ENCODE measurements at places on chromosomes 2 and 18.

DNA sequence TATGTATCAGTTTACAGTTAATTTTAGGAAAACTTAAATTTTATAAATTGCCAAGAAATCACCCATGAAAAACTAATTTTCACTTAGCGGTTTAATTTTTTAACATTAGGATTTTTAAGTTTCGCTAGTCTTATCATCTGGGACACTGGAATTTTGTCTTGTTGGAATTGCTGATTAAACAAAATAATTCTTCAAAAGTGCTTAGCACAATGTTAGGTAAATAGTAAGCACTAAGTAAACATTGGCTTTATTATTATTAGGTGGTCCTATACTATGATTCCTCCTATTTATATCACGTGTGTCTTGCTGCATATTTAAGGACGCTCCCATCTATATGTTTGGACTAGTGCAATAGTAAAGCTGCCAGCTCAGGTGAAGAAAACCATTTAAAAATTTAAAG, 54.6 kb upstream of the MAP4K3 start:
- no peak for DNase-seq

- no peak for DNase-seq
Measured at GRCh38 chr2:32228181-32228580, 36.5 kb downstream of the NLRC4 start.

- DNase-seq, result no peak
Measured at GRCh38 chr18:62017618-62018017, 124.8 kb upstream of the RNF152 start.

DNA sequence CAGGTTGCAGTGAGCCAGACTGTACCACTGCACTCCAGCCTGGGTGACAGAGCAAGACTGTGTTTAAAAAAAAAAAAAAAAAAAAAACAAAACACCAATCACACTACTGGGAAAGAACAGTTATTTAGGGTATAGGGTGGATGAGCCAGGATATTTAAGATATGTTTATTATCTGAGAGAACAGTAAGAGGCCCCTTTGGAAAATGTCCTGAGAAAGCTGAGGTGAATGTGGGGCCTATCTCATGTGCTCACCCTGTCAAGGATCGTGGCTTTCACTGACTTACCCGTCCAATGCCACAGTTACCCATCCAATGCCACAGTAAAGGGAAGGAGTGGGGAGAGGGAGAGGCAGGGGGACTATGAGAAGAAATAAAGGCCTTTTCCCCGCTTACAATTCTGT, 19.9 kb upstream of the ENOSF1 start:
- DNase-seq, result no peak

- no peak for DNase-seq
Measured at GRCh38 chr2:203240491-203240890, 1.7 kb downstream of the CYP20A1 start.

GRCh38 chr2:85390941-85391669, 19.1 kb downstream of the CAPG start:
- DNase-seq, result peak; percentile 37

DNA sequence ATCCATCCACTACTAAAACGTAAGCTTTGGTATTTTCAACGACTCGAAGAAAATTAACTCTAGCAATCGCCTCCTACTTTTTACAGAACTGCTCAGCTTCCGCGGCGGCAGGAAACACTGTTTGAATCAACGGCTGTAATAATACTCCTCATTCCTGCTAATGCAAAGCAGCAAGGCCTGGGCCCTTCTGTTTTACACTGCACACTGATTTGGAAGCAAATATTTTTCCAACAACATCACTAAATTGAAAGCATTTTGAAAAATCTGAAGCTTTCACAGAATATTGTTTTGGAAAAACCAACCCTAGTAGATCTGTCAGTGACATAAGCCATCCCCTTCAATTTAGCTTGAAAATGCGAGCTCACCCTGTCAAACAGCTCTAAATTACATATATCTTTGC, 261.2 kb downstream of the TXNL1 start:
- DNase-seq, result peak; percentile 60

GRCh38 chr18:59540780-59541179, 156.4 kb downstream of the CCBE1 start:
- peak; percentile 77 for DNase-seq

GRCh38 chr2:72155151-72155550, 7.5 kb upstream of the CYP26B1 start:
- DNase-seq, result no peak

DNA sequence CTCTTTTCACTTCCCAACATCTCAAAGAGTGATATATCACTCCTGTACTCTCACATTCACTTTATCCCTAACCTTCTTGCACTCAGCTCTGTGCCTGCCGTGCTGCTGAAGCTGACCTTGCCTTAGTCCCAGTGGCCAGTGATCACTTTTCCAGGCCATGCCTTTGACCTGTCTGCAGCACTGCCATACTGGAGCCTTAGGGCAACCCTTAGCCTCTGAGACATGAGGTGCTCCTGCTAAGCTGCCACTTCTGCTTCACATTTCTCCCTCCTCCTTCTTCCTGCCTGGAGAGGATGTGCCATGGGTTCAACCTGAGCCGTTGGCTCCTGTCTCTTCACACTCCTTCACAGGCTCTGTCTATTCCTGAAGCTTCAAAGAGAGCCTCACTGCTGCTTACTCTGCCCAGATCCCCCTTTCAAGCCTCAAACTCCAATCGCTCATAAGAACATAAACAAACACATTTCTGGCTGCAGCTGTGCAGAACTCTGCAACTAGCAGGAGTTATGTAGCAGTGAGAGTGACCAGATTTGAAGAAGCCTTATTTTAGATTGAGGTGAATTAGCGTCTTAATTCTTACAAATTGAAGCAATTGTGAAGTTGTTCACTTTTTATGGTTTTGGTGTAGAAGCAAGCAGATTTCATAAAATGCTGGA, 716.2 kb upstream of the FANCL start:
- DNase-seq, result no peak

DNA sequence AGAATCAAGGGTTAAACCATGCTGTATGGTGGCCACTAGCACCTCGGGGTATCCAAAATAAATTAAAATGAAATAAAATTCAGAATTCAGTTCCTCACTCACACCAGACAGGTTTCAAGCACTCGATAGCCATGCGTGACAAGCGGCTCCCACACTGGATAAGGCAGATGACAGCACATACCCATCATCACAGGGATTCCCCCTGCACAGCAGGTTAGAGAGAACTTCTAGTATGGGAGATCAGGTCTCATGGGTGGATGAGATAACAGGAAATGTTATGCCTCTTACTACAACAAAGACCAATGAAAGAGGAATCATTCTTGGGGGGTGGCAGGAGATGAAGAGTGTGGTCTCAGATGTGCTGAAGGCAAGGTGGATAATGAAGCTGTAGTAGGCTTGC, 121.9 kb upstream of the ACAA2 start:
- no peak for DNase-seq

Data from fibroblast of skin of right biceps (primary cell).